ENCODE measurements at places on chromosomes 3 and 15. TPM values are rescaled to one million over a fixed set of nuclear protein-coding genes. Genes with fewer than 3 reads are reported as not detected.

KIAA1143 gene
- total RNA-seq = 18.3 TPM

GOLGA6L4 gene
- total RNA-seq = 1.2 TPM

LRTM1 gene
- total RNA-seq = not detected

ADGRG7 gene
- not detected for total RNA-seq

Measured in A549 treated with Hydrocortisone at 1 μM for 4 hours (cell line).